Hematopoietic multipotent progenitor cell treated with erythropoietin and hydrocortisone succinate and interleukin-3 and kit ligand, for 6 days (in vitro differentiated cells): ENCODE measurements at places on chromosomes 7 and 10.

DNA sequence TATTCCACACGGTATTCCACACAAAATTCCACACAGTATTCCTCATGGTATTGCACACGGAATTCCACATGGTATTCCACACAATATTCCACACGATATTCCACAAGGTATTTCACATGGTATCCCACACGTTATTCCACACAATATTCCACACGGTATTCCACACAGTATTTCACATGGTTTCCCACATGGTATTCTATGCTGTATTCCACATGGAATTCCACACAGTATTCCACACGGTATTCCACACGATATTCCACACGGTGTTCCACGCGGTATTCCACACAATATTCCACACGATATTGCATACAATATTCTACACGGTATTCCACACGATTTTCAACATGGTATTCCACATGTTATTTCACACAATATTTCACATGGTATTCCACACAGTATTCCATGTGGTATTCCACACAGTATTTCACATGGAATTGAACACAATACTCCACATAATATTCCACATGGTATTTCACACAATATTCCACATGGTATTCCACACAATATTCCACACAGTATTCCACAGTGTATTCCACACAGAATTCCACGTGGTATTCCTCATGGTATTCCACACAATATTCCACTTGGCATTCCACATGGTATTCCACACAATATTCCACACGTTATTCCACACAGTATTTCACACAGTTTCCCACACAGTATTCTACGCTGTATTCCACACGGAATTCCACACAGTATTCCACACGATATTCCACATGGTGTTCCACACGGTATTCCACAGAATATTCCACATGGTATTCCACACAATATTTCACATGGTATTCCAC, 136.0 kb upstream of the CHST15 start:
- DNase-seq, result no peak

- no peak for DNase-seq
Observed at GRCh38 chr10:65798133-65798532, 1127.7 kb upstream of the LRRTM3 start.

GRCh38 chr10:10627414-10627813, 390.3 kb upstream of the CELF2 start:
- no peak for DNase-seq

DNA sequence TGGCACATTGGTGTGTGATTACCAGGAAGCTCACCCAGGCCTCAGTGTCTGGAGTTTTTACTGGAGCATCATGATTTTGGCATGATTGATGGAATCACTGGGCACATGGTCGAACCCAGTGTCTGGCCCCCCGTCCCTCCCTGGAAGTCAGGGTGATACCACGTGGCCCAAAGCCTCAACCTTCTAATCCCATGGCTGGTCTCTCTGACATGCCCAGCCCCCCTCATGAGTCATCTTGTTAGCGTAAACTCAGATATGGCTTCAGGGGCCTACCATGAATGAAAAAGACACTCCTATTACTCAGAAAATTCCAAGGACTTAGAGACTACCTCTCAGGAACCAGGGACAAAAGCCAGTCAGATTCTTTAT, 109.3 kb downstream of the GRK5 start:
- no peak for DNase-seq

DNA sequence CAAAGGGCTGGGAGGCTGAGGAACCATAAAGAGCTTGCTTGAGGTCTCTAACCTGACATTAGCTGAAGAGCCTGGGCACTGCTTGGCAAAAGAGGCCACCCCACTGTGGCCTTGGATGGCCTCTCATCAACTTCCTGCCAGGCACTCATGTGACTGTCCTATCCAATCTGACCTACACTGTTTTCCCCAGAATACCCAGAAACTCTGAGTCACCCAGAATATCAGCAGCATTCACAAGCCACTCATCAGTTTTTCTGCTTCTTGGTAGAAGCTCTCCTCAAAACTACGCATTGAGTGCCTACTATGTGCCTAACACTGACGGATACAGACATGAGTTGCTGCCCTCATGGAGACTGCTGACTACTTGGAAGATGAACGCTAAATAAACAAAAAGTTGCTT, 4.1 kb upstream of the NT5C2 start:
- peak; percentile 95 for DNase-seq

- no peak for DNase-seq
Observed at GRCh38 chr10:112624546-112625048, 177.6 kb downstream of the VTI1A start.

DNA sequence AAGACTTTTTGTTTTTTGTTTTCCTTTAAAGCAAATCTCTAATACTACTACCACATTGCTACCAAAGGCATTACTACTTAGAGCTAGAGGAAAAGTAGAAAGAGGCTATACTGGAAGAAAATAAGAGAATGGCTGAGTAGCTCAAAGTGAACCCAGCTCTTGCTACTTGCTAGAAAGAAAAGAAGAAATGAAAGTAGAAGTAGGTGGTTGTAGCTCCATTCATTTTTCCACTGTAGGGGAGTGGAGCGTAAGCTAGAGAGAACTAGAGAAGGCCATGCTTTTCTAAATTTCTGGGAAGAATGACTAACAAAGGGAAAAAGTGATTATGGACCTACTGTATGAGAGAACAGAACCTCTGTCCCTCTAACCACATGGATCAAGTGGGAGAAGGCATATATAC, 184.4 kb downstream of the PON1 start:
- DNase-seq, result no peak

- no peak for DNase-seq
Observed at GRCh38 chr7:15752377-15752776, 65.9 kb upstream of the MEOX2 start.

DNA sequence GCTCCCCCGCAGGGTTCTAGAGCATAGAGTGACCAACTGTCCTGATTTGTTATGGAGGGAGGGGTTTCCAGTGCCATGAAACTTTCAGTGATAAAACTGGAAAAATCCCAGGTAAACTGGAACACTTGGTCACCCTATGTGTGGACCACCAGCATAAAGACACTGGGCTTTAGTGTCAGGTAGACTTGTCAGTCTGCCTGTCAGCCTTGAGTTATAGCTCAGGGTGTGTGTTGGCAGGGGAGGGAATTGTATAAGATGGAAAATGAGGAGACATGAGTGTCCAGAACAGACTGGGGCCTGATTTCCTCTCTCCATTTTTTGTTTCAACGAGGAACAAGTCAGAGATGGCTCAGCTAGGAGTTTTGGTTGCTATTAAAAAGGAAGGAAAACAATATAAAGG, 10.2 kb upstream of the EFCAB10 start:
- DNase-seq, result no peak

DNA sequence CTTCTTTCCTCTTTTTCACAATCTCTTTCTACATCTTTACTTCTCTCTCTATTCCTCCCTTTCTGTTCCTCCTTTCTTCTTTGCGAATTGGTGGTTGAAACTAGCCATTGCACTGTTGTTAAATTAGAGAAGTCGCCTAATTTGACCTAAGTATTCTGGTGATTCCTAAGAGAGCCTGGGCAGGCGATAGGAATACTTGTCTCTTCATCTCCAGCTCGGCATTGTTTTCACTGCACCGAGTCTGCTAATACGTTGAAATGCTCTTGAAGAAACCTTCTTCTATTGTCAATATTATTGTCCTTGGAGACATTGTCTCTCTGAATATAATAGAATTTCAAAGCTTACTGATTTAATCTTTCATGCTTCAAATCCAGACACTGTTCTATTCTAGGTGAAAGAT, 31.7 kb downstream of the KCND2 start:
- no peak for DNase-seq

GRCh38 chr10:24209432-24209771, 464 bp downstream of the KIAA1217 start:
- no peak for DNase-seq

GRCh38 chr7:104552102-104552501, 223.7 kb downstream of the LHFPL3 start:
- peak; percentile 68 for DNase-seq

GRCh38 chr7:139658908-139659675, 118.7 kb downstream of the HIPK2 start:
- DNase-seq, result no peak
